ENCODE measurements at places on chromosomes 6 and 20.

- DNase-seq: no peak
Measured at GRCh38 chr6:35543459-35544193, 30.9 kb upstream of the TULP1 start.

DNA sequence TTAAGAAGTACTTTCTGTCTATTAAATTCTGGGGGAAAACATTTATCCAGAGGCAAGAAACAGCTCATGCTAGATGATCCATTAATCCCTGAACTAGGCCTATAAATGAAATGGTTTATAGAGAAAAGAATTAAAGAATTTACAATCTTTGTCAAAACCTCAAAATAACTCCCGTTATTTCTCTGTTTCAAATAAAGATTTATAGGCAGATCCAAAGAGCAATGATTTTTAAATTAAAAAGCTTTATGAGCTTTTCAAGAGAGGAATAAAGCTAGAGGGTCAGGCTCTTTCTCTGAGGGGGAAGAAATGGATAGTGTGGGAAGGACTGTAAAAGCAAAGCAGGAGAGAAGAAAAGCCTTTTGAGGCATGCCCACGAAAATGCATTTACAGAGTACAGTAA lies 82.5 kb upstream of the OGFRL1 start:
- DNase-seq: no peak

- peak; percentile 49 for DNase-seq
Measured at GRCh38 chr6:111709615-111710398, 104.1 kb upstream of the TRAF3IP2 start.

DNA sequence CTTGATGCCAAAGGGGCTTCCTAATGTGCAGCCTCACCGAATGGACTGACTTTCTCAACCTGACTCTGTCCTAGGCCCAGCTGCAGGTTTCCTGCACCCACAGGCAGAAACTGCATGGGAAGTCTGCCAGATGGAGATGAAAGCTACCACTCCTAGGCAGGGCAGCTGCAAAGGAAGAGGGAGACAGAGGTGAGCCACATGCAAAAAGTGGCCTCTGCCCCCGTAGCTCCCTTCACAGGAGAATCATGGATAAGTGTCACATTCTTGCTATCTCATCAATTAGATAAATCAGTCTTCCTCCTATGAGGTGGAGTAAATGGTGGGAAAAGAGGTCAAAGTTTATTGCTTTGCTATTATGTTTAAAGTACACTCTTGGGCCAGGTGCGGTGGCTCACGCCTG lies 191.3 kb downstream of the ALDH8A1 start:
- no peak for DNase-seq

DNA sequence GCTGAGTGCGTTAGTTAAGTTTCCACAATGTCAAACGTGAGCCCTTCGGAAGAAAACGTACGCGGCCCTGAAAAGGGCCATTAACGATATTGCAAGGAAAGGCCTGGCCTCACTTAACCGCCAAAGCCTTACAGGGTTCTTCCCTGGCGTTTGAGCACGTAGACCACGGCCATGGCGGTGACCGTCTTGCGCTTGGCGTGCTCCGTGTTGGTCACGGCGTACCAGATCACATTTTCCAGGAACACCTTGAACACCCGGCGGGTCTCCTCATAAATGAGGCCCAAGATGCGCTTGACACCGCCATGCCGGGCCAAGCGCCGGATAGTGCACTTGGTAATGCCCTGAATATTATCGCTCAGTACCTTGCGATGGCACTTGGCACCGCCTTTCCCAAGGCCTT lies 118.4 kb upstream of the BTN3A2 start:
- no peak for DNase-seq

Data from activated T-cell treated with anti-CD3 and anti-CD28 coated beads for 24 hours (primary cell).